ENCODE measurements at places on chromosomes 3 and 15. TPM values are rescaled to one million over a fixed set of nuclear protein-coding genes. Genes with fewer than 3 reads are reported as not detected.

The CLRN1 gene
- total RNA-seq: not detected

The LRRC2 gene
- total RNA-seq: 4.7 TPM

The MESP1 gene
- under 0.01 TPM for total RNA-seq

The SEC61A1 gene
- total RNA-seq: 350 TPM

The COX17 gene
- 8.0 TPM for total RNA-seq

All from osteoblast (primary cell).